ENCODE measurements at places on chromosomes 11 and 22.
A peak's percentile ranks its signal among the peaks of the same experiment; 100 is the strongest.

- DNase-seq, result no peak
Observed at GRCh38 chr11:75389276-75389605, 10.1 kb upstream of the RPS3 start.

GRCh38 chr11:11163669-11164333 lies 189.2 kb downstream of the CSNK2A3 start:
- no peak for DNase-seq

- no peak for DNase-seq
Observed at GRCh38 chr22:39486951-39487825, 14.9 kb upstream of the MIEF1 start.

GRCh38 chr11:70493089-70493474 lies 94.8 kb downstream of the CTTN start:
- no peak for DNase-seq

DNA sequence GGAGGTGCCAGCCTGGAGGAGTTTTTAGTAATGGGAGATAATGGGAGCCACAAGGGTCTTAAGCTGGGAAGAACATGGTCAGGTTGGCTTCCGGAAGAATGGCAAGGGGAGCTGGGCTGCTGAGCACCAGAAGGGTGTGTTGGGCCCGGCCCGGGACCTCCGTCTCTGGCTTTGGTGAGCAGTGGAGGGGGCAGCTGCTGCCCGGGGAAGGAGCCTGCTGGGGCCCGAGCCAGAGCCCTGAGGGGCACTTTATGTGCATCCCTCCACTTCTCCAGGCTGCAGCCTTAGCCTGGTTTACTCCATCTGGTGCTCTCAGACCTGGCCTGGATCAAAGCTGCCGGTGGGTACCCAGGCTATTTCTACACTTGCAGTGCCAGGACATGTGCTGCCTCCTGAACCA lies 8.7 kb upstream of the NPAS4 start:
- DNase-seq, result no peak

- DNase-seq, result no peak
Observed at GRCh38 chr11:17924713-17925112, 88.1 kb downstream of the SERGEF start.

- DNase-seq, result no peak
Observed at GRCh38 chr11:61357233-61357893, 4.3 kb downstream of the CYB561A3 start.

DNA sequence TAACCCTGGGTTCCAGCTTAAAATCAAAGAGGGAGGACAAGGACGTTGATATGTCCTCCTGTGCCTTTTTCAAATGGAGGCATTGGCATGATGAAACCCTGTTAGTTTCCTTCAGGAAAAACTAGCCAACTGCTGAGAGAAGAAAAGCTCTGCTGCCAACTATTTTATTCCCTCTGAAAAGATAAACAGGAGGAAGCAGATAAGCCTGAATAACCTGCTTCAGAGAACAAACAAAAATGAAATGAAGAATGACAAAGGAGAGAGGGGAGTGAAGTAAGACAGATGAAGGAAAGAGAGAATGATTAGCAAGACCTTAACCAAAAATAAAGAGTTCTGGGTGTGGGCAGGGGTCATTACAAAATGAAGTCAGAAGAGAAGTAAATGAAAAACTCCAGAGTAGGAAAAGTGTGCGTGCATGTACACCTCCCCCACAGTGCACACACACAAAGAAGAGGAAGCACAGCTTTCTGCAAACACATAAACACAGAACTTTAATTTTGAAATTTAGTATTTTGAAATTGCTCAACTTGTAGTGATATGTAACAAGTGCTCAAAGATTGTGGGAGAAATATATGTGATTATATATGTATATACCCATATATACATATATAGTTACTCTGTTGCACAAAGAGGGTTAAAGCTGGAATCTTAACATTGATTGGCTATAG lies 332.2 kb downstream of the LUZP2 start:
- no peak for DNase-seq

- no peak for DNase-seq
Observed at GRCh38 chr11:83639995-83640758, 354.0 kb upstream of the CCDC90B start.

DNA sequence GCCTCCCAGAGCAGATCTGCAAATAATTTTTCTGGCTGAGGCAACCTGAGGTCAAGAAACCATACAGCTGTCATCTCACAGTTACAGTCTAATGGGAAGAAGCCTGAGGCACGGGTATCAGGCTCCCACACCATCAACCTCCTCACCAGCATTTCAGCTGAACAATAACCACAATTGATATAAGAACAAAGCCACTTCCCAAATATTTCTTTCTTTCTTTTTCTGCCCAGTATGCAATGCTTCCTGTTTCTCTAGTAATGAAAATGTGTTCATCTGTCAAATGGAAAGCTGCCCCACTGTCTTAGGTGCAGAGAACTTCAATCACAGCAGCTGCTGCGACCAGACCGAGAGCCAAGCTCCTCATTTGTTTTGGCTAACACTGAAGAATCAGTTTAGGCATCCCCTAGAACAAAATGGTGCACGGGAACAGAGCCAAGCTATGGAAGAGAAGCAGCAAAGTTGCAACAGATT lies 108.4 kb downstream of the BLID start:
- DNase-seq, result no peak

- no peak for DNase-seq
Observed at GRCh38 chr11:44912270-44912987, 38.3 kb downstream of the TP53I11 start.

DNA sequence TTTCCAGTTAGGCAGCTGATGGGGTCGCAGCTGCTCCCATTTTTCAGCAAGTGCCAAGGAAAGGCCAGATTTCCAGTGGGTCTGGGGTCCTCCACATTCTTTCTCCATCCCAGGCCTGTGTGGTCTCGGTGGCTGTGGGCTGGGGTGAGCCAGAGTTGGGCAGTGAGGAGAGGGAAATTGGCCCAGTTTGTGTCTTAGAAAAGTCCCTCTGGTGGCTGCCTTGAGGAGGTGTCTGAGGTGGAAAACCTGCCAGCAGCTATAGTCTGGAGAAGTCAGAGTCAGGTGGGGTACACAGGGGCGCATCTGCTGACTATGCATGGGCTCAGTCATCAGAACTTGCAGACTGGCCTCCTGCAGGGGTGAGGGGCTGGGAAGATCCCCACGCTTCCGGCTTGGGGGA lies 30.5 kb downstream of the MRGPRD start:
- DNase-seq, result no peak

GRCh38 chr11:13958641-13959400 lies 3.7 kb upstream of the SPON1 start:
- DNase-seq, result no peak

- peak; percentile 12 for DNase-seq
Observed at GRCh38 chr11:61756452-61757212, 4.2 kb downstream of the MYRF start.

GRCh38 chr11:20541503-20541902 lies 57.9 kb upstream of the SLC6A5 start:
- DNase-seq, result no peak

All from stimulated activated CD8-positive, alpha-beta memory T cell treated with anti-CD3 and anti-CD28 coated beads, Interleukin-15, amount 100 ng/mL, for 4 hours (primary cell).